ENCODE measurements at places on chromosomes 4 and X.

DNA sequence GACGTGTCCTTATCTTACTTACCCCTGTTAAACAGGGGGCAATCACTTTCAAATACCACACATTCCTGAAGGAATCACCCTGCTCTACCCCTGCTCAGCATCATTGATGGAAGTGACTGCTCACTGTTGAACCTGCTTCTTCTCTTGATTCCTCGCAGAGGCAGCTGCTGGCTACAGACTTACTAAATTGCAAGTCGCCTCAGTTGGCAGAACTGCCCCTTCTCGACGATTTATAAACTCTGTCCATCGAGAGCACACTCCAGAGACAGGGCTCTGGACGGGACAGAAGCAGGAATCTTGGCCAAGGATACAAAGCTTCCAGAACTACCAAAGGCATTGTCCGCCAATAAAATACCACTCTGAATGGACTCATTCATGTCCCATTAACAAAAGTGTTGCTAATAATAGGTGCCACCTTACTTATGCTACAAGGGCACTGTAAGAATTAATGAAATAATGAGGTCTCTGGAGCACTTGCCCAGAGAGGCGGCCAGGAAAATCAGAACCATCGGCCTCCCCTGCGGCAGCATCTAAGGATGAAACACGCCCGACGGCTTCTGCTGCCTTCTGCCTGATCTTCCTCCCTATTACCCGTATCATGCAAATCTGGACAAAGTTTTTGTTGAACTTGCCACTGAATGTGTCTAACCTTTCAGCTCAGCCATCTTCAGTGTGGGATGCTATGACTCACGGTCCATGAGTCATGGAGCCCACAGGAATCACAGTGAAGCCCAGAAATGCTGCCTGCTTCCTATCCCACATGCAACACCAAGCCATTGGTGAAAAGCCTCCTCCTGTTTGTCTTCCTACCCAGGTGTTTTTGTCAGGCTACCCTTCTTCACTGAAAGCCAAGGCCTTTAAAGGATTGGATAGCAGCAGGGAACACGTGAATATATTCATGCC, 164.9 kb downstream of the MAML3 start:
- no peak for DNase-seq

GRCh38 chrX:15881381-15881897, 26.8 kb upstream of the AP1S2 start:
- DNase-seq, result no peak

DNA sequence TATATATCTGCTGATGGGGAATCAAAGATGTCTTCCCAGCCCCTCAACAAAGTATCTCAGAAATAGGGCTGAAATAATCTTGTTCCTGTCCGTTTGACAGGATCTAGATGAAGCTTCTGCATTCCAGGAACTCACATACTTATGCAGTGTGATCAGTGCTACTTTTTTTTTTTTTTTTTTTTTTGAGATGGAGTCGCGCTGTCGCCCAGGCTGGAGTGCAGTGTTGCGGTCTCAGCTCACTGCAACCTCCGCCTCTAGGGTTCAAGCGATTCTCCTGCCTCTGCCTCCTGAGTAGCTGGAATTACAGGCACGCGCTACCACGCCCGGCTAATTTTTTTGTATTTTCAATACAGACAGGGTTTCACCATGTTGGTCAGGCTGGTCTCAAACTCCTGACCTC, 36.4 kb downstream of the DHX15 start:
- no peak for DNase-seq

DNA sequence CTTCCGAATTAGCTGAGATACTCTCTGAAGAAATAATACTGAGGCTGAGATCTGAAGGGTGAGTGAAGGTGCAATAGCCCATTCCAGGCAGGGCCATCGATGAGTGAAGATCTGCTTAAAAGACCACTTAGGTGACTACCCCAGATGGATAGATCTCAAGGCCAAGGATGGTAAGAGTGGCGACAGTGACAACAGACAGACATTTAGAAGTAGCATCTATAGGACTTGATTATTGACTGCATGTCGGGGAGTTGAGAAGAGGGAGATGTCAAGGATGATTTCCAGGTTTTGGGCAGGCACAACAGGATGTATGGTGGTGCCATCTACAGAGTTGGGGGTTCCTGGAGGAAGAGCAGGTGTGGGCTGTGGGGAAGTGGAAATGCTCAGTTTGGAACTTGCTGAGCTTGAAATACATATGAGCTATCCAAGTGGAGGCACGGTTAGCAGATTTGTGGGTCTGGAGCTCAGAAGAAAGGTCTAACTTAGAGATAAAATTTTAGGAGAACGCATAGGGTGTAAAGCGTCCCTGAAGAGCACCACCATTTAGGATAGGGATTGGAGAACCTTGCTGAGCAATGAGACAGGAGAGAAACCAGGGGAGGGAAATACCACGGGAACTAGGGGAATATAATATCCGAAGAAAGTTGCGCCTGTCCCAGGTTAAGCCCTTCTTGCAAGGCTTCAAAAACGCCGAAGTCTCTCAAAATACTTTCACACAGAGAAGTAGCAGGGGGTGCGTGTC, 688 bp downstream of the UFSP2 start:
- no peak for DNase-seq

- DNase-seq, result no peak
These were observed 10.1 kb upstream of the SAP30 start for GRCh38 chr4:173360587-173361221.

DNA sequence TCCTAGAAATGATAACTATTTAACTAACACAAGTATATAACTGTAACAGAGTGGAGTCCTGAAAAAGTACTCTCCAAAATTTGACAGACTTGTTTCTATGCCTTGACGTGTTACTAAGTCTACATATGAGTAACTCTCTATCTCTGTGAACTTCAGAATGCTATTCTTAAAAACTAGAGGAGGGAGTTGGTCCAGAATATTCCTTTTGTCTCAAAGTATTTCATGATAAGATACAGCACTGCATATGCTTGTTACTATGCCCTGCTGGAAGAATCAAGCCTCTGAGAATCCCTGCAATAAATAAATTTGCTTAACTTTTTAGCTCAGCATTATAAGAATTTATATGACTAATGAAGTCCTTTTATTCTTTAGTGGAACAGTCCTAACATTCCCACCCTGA, 50.9 kb upstream of the ATXN3L start:
- DNase-seq, result no peak

GRCh38 chr4:127410201-127410600, 222.6 kb upstream of the INTU start:
- DNase-seq, result no peak
